NCI-H510A treated with DMSO at 0.1 percent for 48 hours (cell line): ENCODE measurements at places on chromosomes 16 and 17.

GRCh38 chr16:65725156-65725845 is 603.4 kb upstream of the CDH11 start:
- DNase-seq = no peak

GRCh38 chr16:77327717-77328116 is 107.1 kb downstream of the ADAMTS18 start:
- no peak for DNase-seq

- DNase-seq = no peak
These were observed 70.2 kb downstream of the SPAG9 start for GRCh38 chr17:51050291-51051033.

- no peak for DNase-seq
These were observed 29.7 kb downstream of the MYO15A start for GRCh38 chr17:18138065-18138749.

GRCh38 chr16:383326-384051 is 1.7 kb upstream of the PGAP6 start:
- peak; percentile 29 for DNase-seq

DNA sequence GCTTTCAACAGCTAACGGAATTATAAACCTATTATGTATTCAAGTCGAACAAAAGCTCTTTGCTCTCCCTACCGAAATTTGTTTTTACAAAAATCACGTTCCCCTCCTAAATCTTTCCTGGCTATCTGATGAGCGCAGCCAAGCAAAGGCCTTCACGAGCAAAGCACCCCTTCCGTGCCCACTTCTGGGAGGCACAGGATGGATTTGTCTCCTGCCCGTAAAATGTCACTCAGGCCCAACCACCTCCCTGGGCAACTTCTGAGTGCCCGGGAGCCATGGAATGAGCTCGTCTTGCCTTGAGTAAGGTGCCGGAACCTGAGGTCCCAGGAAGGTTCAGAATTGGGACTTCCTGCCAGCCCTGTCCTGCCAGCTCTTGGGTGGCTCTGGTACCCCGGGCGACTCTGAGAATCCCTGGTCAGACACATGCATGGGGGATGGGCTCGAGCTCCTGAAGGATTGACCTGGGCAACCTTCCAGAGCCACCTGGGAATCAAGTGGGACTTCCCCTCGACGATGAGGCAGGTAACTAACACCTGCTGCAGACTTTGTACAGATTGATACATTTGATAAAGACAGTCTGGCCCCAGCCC is 19.8 kb downstream of the SLC7A5 start:
- no peak for DNase-seq

DNA sequence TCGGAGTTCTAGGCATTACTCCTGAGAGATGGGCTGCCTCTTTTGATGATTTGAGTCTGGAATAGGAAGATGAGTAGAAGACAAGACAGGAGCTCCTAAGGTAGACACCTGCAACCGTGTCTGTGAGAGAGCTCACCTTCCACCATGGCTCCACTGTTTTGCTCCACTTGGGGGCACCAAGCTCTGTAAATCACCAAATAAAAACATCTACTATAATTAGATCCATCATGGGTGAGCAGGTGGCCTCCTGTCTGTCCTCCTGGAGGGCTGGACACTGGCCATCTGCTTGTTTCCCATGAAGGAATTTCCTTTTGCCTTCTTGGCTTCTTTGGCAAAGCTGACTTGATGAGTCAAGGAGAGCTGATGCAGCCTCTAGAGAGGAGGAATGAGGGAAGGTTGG is 179.0 kb downstream of the HAPSTR1 start:
- no peak for DNase-seq

DNA sequence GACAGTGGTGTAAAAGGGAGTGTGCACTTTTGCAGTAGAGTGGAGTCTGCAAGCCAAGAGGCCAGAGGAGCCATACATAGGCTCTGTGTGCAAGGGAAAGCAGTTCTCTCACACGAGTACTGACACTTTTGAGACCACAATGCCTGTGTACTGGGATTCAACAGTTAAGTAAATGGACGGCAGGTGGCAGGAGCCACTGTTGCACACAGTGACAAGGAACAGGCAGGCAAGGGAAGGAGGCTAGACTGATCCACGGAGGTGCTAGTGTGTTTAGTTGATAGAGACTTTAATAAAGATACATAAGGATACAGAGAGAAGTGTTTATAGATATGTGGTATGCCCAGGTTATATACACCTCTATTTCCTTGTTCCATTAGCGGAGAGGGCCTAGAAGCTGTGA is 67.0 kb downstream of the MPRIP start:
- peak; percentile 64 for DNase-seq

GRCh38 chr16:83814659-83814985 is 6.8 kb downstream of the HSBP1 start:
- DNase-seq = no peak

- no peak for DNase-seq
These were observed 834 bp downstream of the MRPL12 start for GRCh38 chr17:81703747-81704654.

DNA sequence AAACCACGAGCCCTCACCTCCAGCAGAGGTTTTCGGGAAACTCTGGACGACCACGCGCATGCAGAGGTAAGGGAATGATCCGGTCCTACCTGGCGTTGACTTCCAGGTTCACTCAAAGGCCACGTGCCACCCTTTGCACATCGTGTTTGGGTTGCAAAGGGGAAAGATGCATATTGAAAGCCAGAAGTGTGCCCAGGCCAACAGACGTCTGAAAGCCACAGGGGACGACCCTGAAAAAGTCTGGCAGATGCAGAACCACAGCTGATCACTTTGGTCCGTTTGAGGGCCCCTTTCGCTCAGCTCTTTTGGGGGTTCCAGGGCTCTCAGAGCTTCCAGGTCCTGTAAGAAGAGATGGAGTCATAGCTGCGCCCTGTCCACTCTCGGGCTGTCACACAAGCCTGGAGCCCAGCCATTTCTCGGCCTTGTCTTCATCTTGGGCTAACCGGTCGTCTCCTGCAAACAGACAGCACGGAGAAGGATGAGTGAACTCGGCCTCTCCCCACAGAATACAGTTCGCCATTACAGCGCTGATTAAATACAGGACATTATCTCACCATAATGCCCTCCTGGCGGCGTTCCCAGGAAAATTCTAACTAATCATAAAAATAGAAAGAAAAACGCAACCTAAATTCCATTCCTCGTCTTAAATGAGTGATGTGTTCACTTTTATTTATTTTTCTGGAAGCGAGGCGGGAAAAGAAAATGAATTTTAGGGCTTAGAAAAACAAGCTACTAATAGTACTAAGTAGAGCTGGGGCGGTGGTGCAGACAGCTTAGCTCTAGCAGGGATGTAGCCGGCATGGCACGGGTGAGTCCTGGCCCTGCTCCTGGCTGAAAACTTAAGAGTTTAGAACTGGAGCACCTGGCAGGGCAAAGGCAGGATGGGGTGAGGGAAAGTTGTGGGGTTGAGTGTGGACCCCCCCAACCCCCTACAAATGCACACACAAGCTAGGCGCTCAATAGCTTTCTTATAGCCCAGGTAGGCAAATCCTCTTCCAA is 45.5 kb upstream of the ZFHX3 start:
- DNase-seq = no peak

GRCh38 chr17:75906143-75906884 is 1.6 kb upstream of the MRPL38 start:
- DNase-seq = no peak

- no peak for DNase-seq
These were observed 36.3 kb upstream of the PABPN1L start for GRCh38 chr16:88902744-88903143.

DNA sequence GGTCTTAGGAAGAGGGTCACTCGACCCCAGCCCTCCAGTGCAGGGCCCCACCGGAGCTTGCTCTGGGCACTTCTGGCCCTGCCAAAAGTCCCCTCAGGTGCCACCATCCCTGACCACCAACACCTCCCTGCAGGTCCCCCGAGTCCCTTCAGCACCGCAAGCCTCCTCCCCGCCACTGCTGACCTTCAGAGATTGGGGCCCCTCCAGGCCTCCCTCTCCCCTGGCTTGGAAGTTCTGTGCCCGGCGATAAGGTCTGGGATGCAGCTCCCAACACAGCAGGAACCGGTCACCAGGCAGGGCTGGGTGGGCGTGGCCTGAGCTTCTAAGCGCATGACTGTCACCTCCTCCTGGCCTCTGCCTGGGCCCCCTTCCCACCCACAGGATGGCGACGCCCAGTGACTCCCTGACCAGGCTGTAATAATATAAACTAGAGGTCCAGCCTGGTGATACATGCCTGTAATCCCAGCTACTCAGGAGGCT is 11.2 kb downstream of the PIEZO1 start:
- no peak for DNase-seq

DNA sequence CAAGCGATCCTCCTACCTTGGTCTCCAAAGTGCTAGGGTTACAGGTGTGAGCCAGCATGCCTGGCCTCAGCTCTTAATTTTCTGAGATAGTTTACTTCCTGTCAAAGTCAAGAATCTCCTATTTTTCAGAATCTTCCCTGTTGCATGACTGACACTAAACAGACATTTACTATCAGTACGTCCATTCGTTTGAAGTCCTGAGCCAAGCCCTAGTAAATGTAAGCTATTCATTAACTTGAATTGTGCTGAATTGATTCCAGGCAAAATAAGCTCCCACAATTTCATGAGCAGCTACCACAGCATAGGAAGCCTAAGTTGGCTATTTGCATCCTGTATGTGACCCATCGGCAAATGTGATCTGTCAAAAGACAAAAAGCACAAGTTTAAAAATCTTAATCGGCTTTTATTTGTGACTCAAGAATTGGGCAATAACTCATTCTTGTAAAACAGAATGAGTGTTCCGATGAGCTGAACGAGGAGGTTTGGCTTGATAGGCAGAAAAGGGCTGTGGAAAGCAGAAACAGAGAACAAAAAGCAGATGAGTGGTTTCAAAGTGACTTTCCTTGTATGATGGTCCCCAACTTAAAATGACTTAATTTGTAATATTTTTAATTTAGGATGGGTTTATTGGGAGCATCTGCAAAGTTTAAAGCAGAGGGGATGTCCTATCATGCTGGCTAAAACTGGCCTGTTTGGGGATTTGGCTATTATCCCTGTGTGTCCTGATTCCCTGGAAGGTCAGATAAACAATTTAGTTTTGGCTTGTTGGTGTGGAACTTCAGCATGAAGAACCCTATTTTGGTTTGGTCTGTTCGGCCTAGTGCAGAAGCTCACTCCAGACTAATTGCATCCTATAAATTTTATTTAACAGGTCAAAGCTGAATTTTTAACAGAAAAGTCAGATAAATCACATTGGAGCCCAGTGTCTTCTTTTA is 14.2 kb downstream of the RNF112 start:
- DNase-seq = no peak

GRCh38 chr17:36856222-36856621 is 81.1 kb upstream of the LHX1 start:
- DNase-seq = no peak

DNA sequence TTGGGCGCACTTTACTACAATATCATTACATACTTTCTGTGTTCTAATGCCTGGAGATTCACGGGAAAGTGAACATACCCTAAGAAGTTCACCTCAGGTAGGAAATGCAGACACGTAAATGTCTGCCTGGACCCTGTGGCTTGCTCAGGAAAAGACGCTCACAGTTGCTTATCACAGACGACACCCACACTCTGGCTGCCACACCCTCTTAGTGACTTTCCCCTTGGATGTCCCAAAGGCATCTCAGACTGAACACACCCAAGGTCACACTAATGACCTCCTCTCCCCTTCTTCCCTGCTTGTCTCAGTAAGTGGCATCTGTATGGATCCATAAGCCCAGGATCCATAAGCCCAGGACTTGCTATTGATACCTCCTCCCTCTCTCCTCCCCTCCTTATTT is 32.6 kb downstream of the CDRT15 start:
- DNase-seq = no peak

- DNase-seq = peak; percentile 28
These were observed 79.0 kb downstream of the RPA1 start for GRCh38 chr17:1908699-1909309.

GRCh38 chr17:34254651-34255380 is at the start of gene CCL2:
Gene CCL2, plus strand, starts transcription at chr17:34255285. Its CDS starts 65 bp downstream, at chr17:34255350.
- DNase-seq = no peak

- peak; percentile 78 for DNase-seq
These were observed at the start of gene DUSP3 for GRCh38 chr17:43778337-43779144. Gene DUSP3, minus strand, starts transcription at chr17:43778977. Its CDS starts 53 bp downstream, at chr17:43778924.

GRCh38 chr16:66735891-66736290 is 15.5 kb downstream of the DYNC1LI2 start:
- DNase-seq = no peak

DNA sequence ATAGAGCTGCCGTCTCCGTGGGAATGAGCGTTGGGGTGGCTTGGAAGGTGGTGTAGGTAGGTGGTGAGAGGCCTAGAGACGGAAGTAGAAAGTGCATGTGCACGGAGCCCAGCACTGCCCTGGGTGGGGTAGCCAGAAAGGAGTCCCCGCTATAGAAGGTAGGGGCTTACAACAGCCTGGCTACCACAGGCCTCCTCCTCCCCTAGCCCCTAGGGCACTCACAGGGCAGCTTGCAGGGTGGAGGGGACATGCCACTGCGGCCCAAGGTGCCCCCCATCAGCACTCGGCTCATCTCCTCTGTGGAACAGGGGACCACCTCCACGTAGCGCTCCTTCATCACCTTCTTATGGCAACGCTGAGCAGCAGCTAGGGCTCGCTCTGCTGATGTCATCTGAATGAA is 5.0 kb downstream of the ESRP2 start:
- no peak for DNase-seq

DNA sequence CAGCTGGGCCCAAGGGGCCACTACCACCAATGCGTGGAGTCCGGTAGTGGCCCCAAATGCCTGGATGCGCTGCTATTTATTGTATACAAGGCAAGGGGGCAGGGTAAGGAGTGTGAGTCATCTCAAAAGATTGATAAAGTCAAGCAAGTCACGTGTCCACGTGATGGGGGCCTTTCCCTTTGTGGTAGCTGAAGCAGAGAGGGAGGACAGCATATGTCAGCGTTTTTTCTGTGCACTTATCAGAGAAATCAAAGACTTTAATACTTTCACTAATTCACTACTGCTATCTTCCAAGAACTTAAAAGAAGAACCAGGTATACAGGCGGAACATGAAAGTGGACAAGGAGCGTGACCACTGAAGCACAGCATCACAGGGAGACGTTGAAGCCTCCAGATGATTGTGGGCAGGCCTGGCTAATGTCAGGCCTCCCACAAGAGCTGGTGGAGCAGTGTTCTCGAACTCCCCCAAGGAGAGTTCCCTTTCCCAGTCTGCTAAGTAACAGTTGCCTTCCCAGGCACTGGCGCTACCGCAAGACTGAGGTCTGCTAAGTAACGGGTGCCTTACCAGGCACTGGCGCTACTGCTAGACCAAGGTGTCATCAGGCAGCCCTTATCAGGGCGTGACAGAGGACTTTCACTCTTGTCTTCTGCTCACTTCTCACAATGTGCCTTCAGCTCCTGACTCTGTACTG is 10.8 kb upstream of the ASB16 start:
- DNase-seq = no peak

GRCh38 chr17:49454050-49454449 is 39.4 kb upstream of the PHB1 start:
- DNase-seq = no peak

DNA sequence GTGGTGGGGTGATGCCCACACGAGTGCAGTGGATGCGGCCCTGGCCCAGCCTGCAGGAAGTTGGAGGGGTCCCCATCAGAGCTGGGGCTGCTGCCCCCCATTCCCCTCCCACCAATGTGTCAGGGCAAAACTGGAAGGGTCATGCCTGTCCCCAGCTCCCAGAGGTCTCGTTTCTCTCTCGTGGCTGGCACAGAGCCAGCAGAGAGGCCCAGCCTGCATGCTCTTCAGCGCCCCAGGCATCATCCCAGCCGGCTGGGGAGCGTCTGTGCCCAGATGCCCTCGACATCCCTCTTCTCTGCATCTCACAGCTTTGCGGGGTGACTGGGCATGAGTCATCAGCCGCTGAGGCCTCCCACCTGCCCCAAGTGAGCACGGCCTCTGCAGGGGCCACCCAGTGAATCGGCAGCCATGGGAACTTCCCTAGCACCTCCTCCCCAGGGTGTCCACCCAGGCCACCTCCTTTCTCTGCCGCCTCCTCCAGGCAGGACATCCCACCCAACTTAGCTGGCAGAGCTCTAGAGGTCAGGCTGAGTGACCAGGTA is 9.8 kb upstream of the CSNK1D start:
- peak; percentile 30 for DNase-seq
